Germinal center (tissue), 1 donor: ENCODE measurements at places on chromosomes 12 and 14.

GRCh38 chr14:101870273-101870939, 94.0 kb upstream of the DYNC1H1 start:
- DNase-seq, result no peak

- DNase-seq, result no peak
Observed at GRCh38 chr12:32076941-32077340, 29.7 kb upstream of the BICD1 start.

GRCh38 chr12:43235721-43236120, 316.3 kb downstream of the ADAMTS20 start:
- DNase-seq, result no peak

- no peak for DNase-seq
Observed at GRCh38 chr14:103772078-103772712, 56.6 kb downstream of the ZFYVE21 start.

- DNase-seq, result no peak
Observed at GRCh38 chr12:20403230-20403629, 34.9 kb downstream of the PDE3A start.

GRCh38 chr12:45490232-45490881, 239.1 kb upstream of the ARID2 start:
- DNase-seq, result no peak

- DNase-seq, result no peak
Observed at GRCh38 chr12:18926188-18926587, 188.3 kb downstream of the CAPZA3 start.

GRCh38 chr12:104304261-104305009, 896 bp downstream of the EID3 start:
- no peak for DNase-seq

DNA sequence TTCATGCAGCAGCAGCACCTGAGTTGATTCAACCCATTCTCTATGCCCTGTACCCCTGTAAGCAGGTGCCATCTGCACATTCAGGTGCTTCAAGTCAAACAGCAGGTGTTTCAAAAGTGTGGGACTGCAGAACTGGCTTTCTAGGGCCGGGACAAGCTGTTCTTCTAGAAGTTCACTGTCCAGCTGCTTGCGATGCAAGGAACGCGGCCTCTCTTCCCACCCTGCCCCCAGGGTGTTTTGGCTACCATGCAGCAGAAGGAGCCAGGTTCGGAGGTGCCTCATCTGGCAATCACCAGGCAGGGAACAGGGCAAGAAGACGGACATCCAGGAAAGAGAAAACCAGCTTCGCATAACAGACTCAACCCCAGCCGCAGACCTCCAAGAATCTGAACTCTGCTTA, 35.2 kb downstream of the TMEM132D start:
- no peak for DNase-seq

- DNase-seq, result peak; percentile 56
Observed at GRCh38 chr14:24196071-24197055, 1.1 kb upstream of the TM9SF1 start.
